ENCODE measurements at places on chromosomes 1 and 21. TPM values are rescaled to one million over a fixed set of nuclear protein-coding genes. Genes with fewer than 3 reads are reported as not detected.

DNA sequence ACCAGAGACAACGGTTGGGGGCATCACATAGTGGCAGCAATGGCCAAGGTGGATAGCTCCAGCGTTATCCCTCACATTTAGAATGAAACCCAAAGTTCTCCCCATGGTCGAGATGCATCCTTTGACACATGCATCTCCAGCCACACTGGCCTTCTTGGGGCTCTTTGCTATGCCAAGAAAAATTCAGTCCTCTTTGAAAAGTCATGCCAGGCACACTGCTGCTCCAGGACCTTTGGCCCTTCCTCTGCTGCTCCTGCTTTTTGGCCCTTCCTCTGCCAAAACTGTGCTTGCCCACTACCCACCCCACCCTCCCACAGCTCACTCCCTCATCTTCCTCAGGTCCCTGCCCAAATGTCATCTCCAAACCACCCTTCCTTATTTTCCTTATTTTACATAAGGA is 106.4 kb downstream of the C1orf94 start:
- no peak for DNase-seq

DNA sequence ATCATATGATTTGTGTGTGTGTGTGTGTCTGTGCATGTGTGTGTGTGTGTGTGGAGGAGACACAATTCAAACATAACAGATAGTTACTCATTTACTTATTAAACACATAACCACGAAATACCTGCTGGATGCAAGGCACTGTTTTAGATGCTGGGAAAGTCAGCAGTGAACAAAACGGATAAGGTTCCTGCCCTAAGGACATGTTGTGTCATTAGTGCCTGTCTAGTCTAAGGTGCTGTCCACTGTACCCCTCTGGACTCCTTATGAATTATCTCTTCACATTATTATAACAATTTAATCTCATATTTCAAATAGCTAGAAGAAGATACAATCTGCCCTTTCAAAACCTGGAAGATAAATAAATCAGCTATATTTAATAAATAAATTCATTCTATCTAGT is 162.4 kb downstream of the PLPPR5 start:
- DNase-seq: no peak

ICOSLG gene
- 3.0 TPM for total RNA-seq

DNA sequence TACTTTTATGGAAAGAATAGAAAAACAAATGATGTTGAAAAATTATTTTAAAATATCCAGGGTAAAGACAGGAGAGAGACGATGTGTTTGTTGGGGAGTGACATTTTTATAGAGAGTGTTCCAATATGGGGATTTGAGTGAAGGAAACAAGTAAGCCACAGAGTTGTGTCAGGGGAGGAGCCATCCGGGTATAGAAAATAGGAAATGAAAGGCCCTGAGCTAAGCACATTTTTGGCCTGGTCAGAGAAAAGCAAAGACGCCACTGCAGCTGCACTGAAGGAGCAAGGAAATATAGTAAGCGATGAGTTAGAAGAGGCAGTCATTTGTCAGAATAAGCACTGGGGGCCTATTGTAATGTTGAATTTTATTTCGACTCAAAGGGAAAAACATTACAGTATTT is 107.3 kb upstream of the ADGRL4 start:
- peak; percentile 1 for DNase-seq

DNA sequence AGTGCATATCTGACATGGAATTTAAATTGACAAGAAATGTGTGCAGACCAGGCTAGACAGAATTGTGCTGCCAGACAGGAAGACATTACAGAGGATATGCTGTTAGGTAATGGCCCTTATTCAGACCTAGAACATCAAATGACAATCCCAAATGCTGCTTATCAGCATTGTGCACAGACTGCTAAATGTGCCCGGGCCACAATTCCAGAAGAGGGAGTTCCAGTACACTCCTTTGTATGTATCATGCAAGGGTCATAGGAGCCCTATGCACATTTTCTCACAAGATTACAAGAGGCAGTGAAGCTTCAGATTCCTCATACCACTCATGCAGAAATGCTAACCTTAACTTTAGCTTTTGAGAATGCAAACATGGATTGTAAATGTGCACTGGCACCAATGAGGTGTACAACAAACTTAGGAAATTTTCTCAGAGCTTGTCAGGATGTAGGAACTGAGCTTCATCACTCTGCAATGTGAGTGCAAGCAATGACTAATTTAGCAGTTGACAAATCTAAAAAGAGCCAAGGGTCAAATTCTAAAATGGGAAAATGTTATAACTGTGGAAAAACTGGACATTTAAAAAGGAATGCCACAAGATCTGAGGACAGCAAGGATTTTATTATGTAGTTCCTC is 273.5 kb downstream of the COL11A1 start:
- DNase-seq: no peak

CHIA gene
- total RNA-seq: not detected

DNA sequence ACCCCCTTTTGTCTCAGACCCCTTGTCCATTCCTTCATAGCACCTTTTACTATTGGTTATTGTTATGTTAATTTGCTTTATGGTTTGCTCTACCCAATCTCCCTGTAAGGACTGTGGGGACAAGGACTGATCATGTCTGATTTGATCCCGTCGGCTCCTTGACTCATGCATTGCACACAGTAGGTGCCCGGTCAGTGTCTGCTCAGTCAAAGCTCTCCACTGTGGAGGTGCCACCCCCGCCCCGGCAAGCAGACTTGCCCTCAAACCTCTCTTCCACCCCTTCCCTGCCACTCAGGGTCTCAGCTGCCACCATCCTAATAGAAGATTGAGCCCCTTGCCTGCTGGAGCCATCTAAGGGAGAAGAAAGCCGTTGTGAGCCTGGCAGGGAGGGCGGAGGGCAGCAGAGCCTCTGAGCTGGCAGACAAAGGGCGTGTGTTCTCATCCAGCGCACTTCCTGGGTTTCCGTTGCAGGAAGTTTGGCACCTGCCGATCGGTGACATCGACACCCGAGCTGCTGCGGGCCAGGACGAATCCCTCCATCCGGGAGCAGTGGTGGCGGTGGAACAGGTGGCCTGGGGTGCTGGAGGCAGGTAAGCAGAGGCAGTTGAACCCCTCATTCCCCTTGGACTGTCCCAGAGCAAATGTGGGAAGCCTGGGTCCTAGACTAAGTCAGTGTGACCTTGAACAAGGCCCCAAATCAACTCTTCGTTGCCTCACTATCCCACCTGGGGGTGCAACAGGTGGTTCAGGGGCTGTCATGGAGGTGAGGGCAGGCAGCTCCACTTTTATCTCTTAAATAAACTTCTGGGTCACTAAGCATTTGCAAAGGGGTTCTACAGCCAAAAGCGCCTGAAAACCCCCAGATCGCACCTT is 2.2 kb upstream of the FBLIM1 start:
- DNase-seq: peak; percentile 88

ZNF281 gene
- total RNA-seq: 8.4 TPM

- no peak for DNase-seq
Observed at GRCh38 chr1:82377201-82377884, 576.6 kb downstream of the ADGRL2 start.
